Mesenteric fat pad (tissue), 1 donor: ENCODE measurements at places on chromosomes 1 and 21. TPM values are rescaled to one million over a fixed set of nuclear protein-coding genes. Genes with fewer than 3 reads are reported as not detected.
A peak's percentile ranks its signal among the peaks of the same experiment; 100 is the strongest.

SEMA4A gene
- total RNA-seq = 31.9 TPM

EIF4G3 gene
- 71.7 TPM for total RNA-seq

OR6K2 gene
- not detected for total RNA-seq

CRNN gene
- not detected for total RNA-seq

ASCL5 gene
- total RNA-seq = not detected

ESPN gene
- 0.80 TPM for total RNA-seq

IRF6 gene
- total RNA-seq = 0.74 TPM

KCNQ4 gene
- 1.4 TPM for total RNA-seq

GPN2 gene
- 28.5 TPM for total RNA-seq

GRCh38 chr1:31855038-31855845 is 39.4 kb upstream of the SPOCD1 start:
- no peak for DNase-seq

DNA sequence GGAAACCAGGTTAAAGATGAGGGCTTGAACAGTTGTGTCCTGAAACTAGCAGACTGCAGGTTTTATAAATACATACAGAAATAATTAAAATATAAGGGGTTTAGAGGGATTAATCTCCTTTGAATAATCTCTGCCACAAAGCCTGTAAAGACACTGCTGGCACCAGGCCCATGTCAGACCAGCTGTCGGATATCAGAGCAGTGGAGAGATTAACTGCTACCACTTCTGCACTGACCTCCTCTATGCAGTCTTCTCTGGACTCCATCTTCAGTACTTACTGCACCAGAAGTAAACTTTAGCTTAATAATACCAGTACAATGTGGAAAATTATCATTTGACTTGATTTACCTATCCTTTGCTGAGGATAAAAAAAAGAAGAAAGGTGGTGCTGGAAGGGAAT is 128.6 kb downstream of the LHX4 start:
- no peak for DNase-seq

- no peak for DNase-seq
These were observed 36.0 kb downstream of the OVAAL start for GRCh38 chr1:180594723-180595122.

DNA sequence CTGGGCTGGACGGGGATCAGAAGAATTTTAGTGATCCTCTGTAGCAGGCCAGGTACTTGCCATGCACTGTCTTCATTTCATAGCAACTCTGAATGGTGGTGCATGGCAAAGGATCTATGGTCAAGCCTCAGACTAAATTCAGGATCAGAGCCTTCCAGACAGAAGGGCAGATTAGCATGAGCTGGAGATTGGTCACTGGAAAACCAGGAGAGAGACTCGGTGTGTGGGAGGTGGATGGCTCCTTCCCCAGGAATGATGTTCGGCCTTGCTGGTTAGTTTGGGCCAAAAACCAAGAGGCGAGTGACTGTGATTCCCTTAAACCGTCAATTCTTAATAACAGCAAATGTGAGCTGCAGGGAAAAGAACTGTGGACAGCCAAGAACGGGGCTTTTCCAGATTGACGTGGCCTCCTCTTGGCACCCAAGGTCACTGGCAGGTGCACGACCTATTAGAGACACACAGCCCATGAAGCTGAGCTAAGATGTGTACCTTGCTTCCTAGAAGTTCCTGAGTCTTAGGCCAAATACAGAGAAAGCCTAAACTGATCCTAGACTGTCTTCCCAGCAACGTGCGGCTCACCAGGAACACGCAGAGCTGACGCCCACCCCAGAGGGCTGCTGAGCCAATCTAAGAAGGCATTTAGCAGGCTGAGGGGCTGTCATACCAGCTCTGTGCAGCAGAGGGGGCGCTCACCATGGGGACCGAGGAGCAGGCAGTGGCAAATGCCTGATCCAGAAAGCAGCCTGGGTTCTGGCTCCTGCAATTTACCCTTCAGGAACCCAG is 18.5 kb downstream of the ALDH4A1 start:
- no peak for DNase-seq

DNA sequence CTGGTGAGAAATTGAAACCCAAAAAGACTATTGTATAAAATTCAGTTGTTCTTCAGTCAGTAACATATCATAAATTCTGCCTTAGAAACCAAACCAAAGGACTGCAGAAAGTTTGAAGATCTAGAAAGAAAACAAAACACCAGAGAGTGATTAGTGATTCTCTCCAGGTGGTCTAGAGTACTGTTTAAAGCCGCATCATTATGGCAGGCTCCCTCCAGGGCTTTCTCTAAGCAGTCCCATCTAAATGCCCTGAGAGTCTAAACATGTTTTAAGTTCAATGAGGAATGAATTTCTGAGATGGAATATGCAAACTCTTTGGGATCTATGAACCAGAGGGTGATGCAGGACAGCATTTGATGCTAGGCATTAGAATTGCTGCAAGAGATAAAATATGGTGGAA is 100.9 kb upstream of the ST6GALNAC5 start:
- DNase-seq = no peak

DNA sequence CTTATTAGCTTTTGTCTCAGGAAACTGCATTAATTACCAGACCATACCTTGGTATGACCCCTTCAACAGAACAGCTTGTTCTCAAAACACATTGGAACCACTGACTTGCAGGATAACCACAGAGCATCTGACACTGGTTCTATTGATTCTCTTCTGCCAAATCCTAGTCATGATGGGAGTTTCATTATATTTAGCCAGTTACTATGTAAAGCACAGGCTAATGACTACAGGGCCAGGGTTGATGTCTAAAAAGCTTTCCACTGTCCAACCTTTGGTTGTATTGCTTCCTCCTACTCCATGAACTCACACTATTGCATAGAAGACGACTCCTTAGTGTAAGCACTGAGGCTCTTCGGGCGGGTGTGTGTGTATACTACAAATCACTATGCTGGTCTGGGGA is 3.8 kb downstream of the STMN1 start:
- no peak for DNase-seq

DNA sequence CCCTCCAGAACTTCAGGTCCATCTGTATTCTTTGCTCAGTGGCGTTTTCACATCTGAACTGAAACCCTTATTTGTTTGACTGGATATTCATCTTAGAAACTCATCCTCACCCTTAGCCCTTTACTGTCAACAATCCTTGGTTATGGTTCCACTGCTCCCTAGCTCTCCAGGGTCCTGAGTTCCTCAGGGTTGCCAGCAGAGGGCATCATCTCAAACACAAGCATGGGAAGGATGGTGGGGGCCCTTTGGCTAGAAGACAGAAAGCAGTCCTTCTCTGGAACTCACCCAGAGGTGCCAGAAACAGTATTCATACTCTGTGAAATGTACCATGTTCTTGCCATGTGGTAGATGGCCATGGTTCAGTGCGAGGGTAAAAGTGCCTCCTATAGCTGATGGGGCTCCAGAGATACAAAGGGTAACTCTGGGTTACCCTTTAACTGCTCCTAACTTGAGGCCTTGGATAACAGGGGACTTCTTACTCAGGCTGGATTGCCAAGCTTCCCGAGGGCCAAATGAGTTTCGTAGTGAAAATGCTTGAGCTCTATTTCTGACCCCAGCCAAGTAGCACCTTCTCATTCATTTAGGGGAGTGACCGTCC is 11.3 kb downstream of the NCSTN start:
- no peak for DNase-seq

DNA sequence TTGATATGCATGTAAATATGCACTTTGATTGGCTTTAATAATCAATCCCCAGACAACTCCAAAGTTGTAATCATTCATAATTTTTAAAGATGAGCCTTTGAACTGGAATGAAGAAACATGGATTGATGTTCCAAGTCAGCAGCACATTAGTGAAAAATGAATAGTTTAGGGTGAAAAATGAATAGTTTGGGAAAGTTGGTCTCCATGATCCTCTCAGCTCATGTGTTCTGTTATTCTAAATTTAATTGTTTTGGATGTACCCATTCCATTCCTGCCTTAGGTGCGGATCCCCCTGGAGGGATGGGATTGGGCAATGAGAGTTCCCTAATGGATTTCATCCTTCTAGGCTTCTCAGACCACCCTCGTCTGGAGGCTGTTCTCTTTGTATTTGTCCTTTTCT is at the start of gene OR2G3:
Gene OR2G3, plus strand, starts transcription at position 301 of the 400 bp plus-strand sequence. Its CDS starts 0 bp downstream, at position 301.
- DNase-seq = no peak

- DNase-seq = no peak
These were observed 63.3 kb upstream of the ATP2B4 start for GRCh38 chr1:203563291-203563690.

GRCh38 chr1:232986527-232986922 is 36.1 kb downstream of the NTPCR start:
- DNase-seq = peak; percentile 14

GRCh38 chr1:44366371-44366975 is 11.4 kb upstream of the ERI3 start:
- no peak for DNase-seq

DNA sequence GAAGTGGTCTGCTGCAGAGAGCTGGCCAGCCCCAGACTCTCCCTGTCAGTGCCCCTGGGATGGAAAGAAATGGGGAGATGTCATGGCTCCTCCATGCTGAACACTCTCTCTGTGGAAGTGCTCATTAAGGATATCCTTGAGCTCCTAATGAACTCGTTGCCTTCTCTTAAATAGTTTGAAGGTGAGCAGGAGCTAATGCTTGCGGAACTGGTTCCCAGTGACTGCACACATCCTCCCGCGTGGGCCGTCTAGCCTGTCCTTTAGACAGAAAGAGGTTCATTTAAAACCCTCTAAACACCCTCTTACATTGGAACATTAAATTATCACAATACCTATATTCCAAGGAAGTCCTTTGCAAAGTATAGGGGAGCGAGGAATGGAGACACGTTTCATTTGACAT is 5.9 kb upstream of the WDR64 start:
- no peak for DNase-seq

GRCh38 chr1:223298701-223299100 is 65.3 kb downstream of the SUSD4 start:
- no peak for DNase-seq

- no peak for DNase-seq
These were observed 917 bp downstream of the ETNK2 start for GRCh38 chr1:204150702-204151551.

- DNase-seq = no peak
These were observed 84.5 kb downstream of the PLXNA2 start for GRCh38 chr1:208159555-208160258.
